Suppressor macrophage treated with lipopolysaccharide for 4 hours (primary cell): ENCODE measurements at places on chromosomes 11 and 22.

- no peak for DNase-seq
These were observed 167.1 kb downstream of the ST3GAL4 start for GRCh38 chr11:126522606-126523005.

- DNase-seq: no peak
These were observed 5.9 kb downstream of the SERPIND1 start for GRCh38 chr22:20779818-20780158.

GRCh38 chr11:65279741-65280440 lies 18.1 kb downstream of the POLA2 start:
- peak; percentile 83 for DNase-seq

- DNase-seq: peak; percentile 19
These were observed 813 bp upstream of the BTBD10 start for GRCh38 chr11:13463779-13464290.

- no peak for DNase-seq
These were observed 33.6 kb downstream of the AHNAK start for GRCh38 chr11:62512961-62513360.

DNA sequence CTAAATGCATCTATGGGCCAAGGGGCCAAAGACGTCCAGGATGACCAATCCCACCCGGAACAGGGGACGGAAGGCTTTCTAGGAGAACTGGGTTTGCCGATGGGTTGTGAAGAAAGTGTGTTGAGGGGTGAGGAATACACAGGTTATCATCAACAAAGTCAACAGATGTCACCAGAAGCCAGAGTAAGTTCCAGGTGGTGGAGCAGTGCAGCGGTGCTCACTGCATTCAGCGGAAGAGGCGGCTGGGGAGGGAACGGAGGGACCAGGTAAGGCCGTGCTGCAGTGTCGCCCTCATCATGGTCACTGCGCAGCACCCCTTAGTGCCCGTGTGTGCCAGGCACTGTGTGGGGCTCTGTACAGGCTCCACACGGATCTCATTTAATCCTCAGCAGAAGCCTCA lies 176.0 kb downstream of the EFCAB6 start:
- DNase-seq: no peak

DNA sequence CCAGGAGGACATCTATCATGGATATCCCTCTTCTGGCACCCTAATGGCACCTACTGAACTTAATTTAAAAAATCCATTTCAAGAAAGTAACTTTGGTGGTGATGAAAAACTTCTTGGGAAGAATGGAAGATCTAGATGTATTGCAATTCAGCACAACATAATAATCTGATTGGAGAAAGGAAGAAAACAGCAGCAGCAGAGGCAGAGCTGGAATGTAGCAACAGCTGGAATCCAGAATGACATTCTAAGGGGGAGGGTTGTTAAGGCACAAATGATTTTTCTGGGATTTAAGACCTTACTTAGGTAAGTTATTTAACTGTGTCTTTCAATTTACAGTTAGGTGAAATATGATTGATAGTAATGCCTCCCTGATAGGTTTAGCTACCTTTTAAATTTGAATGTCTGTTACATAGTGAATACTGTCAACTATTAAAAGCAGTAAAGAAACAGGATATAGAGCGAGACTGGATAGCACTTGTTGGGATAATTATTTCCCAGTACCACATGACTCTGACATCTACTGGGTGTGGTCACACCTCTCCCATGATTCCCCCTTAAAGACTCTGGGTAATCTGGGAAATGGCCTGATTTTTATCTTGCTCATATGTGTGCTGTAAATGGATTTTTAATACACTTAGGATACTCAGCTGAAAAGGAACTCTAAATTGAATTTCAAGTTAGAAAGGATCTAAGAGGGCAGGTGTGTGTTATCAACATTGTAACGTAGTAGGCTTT lies 11.7 kb downstream of the CAPRIN1 start:
- no peak for DNase-seq

- peak; percentile 95 for DNase-seq
These were observed 10.5 kb downstream of the NUMA1 start for GRCh38 chr11:72069787-72070251.

DNA sequence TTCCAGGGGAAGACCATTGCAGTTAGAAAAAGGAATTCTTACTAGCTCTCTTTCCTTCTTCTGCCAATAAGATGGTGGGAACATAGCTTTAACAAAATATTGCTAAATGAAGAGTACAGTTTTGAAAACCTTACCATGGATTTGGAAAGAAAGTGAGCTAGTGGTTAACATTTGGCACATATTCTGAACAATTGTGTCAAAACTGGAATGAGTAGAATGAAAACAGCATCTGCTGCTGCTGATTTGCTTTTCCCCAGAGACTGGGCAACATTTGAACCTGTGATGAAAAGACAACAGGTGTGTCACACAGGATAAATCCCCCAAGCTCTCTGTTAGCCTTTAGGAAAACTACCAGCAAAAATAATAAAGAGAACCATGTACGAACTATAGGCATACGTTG lies 761.4 kb downstream of the KCNA4 start:
- DNase-seq: no peak

- peak; percentile 99 for DNase-seq
These were observed at the start of gene IL10RA for GRCh38 chr11:117985953-117986887. Gene IL10RA, plus strand, starts transcription at chr11:117986394. Its CDS starts 74 bp downstream, at chr11:117986468.

GRCh38 chr11:32723332-32723731 lies 71.1 kb downstream of the CCDC73 start:
- no peak for DNase-seq

GRCh38 chr11:65505466-65506289 lies 6.8 kb downstream of the MALAT1 start:
- DNase-seq: peak; percentile 46

GRCh38 chr11:77187776-77188632 lies 60.0 kb downstream of the MYO7A start:
- DNase-seq: peak; percentile 88

GRCh38 chr22:29259253-29259899 lies 8.4 kb downstream of the RHBDD3 start:
- no peak for DNase-seq

DNA sequence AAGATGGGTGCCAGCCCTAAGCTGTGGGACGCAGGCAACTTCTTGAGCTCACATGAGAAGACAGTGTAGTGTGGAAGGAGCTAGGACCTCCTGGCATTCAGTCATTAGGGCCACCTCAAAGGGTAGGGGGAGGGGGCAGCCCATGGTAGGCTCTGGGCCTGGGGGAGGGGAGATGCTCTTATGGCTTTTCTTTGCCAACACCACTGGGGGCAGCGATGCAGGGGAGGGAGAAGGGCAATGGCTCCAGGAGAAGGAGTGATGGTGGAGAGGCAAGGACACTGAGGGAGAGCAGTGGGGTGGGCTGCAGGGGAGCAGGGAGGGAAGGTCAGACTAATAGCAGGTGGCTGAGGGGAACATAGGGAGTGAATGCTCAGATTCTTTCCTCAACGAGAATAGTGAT lies 63.3 kb upstream of the SUSD2 start:
- no peak for DNase-seq

- no peak for DNase-seq
These were observed 49.7 kb downstream of the MIAT start for GRCh38 chr22:26707090-26707489.

DNA sequence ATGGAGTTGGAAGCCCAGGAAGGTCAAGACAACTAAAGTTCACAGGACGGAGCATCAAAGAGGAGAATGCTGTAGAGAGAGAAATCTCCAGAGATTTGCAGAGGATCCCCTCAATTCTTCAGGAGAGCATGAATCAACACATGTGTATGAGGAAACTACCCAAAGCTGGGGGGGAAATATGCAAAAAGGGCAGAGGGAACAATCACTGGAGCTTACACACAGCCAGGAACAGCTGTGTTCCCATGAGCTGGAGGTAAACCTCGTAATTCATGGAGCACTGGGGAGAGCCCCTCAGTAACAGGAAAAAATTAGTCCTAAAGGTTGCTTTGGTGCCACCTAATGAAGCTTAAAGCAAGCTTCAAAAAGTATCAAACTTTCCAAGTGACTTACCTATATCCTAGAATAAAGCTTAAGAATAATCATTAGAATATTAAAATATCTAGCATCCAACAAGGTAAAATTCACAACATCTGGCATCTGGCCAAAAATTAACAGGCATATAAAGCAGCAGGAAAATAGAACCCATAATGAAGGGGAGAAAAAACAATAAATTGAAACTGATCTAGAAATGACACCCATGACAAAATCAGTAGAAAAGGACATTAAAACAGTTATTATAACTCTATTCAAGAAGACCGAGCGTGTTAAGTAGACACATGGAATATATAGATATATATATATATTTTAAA lies 134.2 kb downstream of the STK33 start:
- no peak for DNase-seq

DNA sequence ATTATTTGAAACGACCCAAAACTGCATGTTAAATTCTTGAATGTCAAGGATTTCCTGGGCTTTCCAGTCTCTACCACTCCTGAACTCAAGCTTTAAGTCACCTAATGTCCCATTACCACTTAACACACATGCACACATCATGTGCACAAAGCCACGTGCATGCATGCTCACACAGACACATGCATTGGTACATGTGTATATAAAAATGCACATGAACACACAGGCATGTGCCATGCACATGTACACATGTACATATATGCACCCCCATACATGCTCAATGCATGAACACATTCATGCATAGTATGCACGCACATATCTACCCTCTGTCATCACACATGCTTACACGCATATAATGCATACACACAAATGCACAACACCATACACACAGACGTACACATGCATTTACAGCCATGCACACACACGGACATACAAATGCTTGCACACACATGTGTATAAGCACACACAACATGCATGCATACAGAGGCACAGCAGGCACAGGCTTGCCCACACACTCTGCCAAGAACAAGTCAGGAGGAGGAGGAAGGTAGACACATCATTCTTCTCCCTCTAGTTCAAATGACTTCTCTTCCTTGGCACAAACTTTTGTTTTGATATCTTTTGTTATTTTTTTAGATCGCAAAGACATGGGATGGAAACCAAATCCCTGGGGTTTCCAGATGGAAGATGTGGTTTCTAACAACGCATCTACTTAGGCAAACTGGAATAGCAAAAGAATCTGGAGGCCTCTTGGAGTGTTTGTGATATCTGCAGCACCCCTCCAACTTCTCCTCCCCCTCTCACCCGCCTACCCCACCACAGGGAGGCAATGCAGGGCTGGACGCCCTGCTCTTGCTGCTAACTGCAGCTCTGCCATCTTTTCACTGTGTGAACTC lies 24.6 kb downstream of the RASD2 start:
- no peak for DNase-seq

DNA sequence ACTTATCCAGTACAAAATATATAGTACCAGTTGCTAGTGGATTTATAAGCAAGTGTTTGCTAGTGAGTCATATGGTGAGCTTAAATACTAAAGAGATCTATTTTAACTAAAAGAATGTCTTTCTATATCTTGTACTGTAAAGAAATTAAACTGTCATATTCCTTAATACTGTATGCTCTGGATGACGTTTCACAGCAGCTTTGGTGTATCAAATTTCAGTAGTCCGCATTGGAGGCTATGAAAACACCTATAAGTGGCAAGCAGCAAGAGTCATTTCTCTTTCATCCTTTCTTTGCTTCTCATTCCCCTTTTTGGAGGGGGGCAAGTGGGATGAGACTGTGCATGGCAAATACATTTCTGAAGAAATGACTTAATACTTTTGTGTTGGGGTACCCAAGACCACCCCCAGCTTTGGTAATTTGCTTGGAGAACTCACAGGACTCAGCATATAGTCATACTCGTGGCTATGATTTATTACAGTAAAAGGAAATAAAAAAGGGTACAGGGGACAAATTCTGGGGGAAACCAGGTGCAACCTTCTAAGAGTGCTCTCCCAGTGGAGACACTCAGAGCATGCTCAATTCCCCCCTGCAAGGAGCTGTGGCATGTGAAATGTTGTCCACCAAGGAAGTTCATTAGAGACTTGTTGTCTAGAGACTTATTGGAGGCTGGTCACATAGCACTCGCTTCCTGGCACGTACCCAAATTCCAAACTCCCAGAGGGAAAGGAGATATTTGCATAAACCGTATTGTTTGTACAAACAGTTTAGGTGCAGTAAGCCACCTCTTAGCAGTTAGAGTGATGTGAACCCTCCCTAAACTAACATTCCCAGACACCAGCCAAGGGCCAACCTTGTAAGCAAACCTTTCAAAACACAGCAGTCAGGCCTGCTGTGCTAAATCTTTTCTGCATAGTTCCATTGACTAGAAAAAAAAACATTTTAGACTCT lies 210.8 kb downstream of the PGR start:
- no peak for DNase-seq

- no peak for DNase-seq
These were observed 384.8 kb downstream of the MN1 start for GRCh38 chr22:27416511-27417420.

- DNase-seq: no peak
These were observed 30.5 kb upstream of the PPARA start for GRCh38 chr22:46119729-46120419.

GRCh38 chr11:18361154-18361553 lies 33.2 kb upstream of the LDHA start:
- DNase-seq: no peak

DNA sequence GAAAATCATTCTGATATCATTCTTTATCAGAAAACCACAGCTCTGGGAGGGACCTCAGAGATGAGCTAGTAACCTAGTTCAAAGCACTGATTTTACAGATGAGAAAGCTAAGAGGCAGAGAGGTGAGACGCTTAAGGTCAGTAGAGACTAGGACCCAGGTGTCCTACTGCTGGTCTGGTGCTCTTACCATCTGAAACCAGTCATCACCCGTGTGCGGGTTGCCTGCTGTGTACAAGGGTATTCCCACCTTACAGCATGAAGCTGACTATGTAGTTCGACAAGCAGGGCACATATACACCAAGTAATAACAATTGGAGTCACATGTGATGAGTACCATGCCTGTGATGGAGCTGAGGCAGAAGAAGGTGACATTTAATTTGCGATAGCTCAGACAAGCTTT lies 133.7 kb downstream of the ADAMTS15 start:
- DNase-seq: no peak

DNA sequence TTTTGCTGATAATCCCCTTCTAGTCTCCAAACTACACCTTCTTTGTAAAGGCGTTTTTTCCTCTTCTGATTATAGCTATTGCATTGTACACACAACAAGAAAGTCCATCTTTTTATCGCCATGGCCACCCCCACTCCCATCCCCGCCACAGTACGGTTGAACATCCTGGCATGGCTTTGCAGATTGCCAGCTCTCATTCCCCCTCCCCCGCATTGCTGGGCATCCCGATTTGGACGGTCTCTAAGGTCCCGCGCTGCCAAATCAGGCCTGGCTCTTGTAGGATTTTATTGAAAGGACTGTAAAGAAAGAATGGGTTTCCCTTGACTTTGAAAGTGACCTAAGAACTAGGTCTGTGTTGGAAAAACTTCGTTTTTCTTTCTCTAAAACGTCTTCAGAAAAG lies 916 bp upstream of the SLC6A5 start:
- no peak for DNase-seq

- no peak for DNase-seq
These were observed 534.3 kb upstream of the ARHGAP42 start for GRCh38 chr11:100152766-100153165.

DNA sequence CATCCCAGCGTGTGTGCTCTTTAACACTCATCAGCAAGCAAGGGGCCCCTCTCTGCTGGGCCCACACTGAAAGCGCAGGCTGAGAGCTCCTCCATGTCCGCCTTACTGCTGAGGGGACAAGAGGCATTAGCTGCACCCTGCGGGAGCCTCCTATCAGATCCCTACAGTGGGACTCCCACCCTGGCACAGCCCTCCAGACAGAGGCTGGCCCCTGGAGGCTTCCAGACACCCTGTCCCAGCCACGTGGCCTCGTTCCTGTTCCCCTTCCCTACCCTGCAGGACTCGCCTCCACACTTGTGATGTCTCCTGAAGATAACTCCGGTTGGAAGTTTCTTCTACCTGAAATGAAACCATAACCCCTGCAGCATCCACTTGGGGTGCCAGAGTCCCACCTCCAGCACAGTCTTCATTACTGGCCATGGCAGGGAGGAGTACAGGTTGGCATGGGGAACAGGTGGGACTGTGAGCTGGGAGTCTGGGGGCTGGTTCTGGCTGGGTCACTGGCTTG lies 5.0 kb upstream of the SH3BP1 start:
- no peak for DNase-seq
